LHCN-M2 (cell line): ENCODE measurements at places on chromosomes 7 and 10. TPM values are rescaled to one million over a fixed set of nuclear protein-coding genes. Genes with fewer than 3 reads are reported as not detected.
A peak's percentile ranks its signal among the peaks of the same experiment; 100 is the strongest.

Gene SGCE
- 92.1 and 138 TPM in 2 replicates for total RNA-seq

Gene FEZF1
- 0.06 TPM in 1 of 2 replicates, not detected in the other for total RNA-seq

Gene GPR37
- not detected in 2 replicates for total RNA-seq

Gene SFTPA1
- not detected in 2 replicates for total RNA-seq

Gene DLX6
- total RNA-seq: 0.06 TPM in 1 of 2 replicates, not detected in the other

Gene NKX2-3
- 0.19 TPM in 1 of 2 replicates, not detected in the other for total RNA-seq

Gene ZPBP
- total RNA-seq: not detected in 2 replicates

Gene GPR26
- not detected in 2 replicates for total RNA-seq

Gene CALML5
- total RNA-seq: not detected in 2 replicates

Gene ZNF853
- 0.38 and 0.69 TPM in 2 replicates for total RNA-seq

GRCh38 chr7:674454-675410 is 51.8 kb upstream of the DNAAF5 start:
- DNase-seq: no peak

DNA sequence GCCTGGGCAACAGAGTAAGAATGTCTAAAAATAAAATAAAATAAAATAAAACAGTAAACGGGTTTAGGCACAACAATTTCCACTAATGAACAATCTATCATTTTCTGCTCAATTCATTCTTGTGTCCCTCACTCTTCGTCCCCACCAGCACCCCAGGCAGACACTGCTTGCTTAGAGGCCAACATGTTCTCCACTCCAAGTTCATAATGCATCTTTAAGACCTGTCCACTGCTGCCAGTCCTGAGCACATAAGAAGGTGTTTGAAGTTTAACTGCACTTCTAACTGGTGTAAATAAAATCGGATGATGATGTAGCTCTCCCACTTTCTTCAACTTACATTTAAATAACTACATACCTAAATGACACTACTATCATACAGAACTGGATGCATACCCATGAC is 13.2 kb downstream of the PDLIM1 start:
- DNase-seq: no peak

DNA sequence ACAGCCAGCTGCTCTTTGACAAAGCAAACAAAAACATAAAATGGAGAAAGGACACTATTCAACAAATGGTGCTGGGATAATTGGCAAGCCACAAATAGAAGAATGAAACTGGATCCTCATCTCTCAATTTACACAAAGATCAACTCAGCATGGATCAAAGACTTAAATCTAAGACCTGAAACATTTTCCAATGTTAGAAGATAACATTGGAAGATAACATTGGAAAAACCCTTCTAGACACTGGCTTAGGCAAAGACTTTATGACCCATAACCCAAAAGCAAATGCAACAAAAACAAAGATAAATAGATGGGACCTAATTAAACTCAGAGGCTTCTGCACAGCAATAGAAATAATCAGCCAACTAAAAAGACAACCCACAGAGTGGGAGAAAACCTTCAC is 425.7 kb upstream of the SEMA3D start:
- no peak for DNase-seq

DNA sequence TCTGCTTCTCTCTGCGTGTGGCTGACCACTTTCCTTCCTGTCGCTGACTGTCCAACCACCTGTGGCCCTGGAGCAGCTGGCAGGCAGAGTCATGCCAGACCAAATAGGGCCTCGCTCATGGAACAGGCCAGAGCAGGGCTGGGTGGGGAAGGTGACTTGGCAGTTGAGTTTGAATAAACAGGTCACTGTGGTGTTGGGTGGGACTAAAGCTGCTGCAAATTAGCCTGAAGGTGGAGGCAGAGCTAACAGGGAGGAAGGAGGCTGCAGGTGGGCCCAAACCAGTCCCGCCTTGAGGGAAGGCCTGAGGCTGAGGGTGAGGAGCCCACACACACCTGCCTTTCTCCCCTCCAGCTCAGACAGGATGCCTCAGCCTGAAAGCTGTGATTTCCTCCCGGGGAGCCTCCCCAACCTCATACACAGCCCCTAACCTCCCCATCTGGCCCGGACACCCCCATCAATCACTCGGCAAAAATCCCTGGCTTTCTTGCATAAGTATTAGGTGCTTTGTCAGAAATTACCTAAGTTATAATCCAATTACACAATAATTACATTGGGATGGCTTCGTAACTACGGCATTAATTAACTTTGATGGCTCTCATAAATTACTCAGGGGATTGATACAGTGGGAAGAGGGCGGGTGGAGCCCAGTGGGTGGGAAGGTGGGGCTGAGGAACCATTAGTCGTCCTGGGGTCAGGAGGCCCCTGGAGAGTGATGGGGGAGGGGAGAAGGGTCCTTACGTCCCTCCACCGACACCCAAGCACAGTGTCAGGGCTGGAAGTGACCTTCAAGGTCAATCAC is 97.7 kb upstream of the PCBD1 start:
- DNase-seq: no peak

GRCh38 chr7:40698214-40698920 is 563.6 kb downstream of the SUGCT start:
- DNase-seq: peak; percentile 30

DNA sequence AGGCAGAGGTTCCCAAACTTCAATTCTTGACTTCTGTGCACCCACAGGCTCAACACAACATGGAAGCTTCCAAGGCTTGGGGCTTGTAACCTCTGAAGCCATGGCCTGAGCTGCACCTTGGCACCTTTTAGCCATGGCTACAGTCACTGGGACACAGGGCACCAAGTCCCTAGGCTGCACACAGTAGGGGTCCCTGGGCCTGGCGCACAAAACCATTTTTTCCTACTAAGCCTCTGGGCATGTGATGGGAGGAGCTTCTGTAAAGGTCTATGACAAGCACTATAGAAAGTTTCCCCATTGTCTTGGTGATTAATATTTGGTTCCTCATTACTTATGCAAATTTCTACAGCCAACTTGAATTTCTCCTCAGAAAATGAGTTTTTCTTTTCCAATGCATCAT is 420.9 kb upstream of the GRM3 start:
- no peak for DNase-seq

GRCh38 chr7:42671627-42672026 is 240.2 kb downstream of the C7orf25 start:
- DNase-seq: peak; percentile 67

DNA sequence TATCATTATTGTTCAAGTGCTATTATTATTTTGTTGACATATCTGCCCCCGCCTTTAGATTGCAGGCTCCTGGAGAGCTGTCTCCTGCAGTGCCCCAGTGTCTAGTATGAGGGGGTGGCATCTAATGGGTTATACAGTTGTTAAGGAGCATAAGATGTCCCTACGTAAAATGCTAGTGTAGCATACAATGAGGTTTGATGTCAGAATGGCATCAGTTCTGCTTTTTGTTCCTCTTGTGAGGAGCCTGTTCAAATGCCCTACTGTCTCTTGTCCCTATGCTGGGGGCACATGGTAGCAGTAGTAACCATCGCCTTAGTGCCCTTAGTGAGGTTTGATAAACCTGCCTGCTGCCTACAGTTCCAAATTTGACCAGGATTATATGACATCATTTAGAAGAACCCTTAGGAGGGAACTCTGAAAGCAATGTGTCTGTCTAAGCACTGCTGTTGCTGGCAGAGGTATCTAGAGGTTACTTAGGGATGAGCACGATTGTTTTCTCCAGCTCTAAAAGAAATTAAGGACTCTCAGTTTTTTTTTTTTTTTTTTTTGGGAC is 9.7 kb downstream of the CREM start:
- no peak for DNase-seq

- DNase-seq: no peak
These were observed 94.3 kb downstream of the CCDC71L start for GRCh38 chr7:106566672-106567071.

DNA sequence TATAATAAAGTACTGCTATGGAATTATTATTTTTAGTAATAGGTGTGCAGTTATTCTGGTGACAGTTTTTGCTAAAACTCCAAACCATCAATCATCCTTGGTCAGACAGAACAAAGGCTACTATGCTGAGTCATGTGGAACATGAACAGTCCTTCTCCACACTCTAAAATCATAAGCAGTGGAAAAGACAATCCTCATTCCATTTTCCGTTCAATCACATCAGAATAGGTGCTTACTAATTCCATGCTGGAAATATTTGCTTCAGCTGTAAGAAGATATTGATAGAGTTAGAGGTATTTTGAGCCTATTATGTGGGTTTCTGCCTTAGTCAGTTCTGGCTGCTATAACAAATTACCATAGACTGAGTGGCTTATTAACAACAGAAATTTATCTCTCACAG is 82.9 kb downstream of the FAM13C start:
- no peak for DNase-seq

- DNase-seq: no peak
These were observed 653.1 kb downstream of the XPNPEP1 start for GRCh38 chr10:109270173-109270572.

- DNase-seq: peak; percentile 98
These were observed 381.8 kb upstream of the SORCS1 start for GRCh38 chr10:107546284-107546683.

DNA sequence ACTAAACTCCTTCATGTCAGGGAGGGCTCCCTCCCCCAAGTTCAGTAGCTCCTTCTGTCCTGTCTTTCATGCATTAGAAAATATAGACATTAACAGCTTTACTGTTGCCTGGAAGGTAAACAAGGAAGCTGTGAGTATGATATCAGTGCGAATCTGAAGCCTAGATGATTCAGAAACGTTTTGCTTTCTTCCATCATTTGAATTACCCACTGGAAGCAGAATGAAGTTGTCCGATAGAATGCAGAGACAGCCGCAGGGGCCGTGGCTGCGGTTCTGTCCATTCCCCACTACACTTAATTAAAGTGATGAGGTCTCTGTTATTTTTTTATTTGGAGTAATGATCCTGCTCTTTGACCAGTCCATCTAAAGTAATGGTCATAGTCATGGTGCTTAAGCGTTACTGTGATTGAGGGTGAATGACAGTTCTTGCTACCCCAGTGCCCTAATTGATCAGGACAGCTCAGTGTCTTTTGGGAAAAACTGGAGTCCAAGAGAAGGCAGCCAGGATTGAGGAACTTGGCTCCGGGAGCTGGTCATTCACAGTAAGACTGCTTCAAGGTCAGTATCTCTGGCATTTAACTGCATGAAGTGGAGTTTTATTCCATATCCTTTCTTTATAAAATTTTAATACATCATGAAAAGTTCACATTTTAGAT is 69.9 kb downstream of the PTPRE start:
- peak; percentile 56 for DNase-seq

- no peak for DNase-seq
These were observed 398.1 kb upstream of the C7orf33 start for GRCh38 chr7:148192491-148192890.

GRCh38 chr10:4535521-4535920 is 290.5 kb upstream of the AKR1E2 start:
- no peak for DNase-seq

DNA sequence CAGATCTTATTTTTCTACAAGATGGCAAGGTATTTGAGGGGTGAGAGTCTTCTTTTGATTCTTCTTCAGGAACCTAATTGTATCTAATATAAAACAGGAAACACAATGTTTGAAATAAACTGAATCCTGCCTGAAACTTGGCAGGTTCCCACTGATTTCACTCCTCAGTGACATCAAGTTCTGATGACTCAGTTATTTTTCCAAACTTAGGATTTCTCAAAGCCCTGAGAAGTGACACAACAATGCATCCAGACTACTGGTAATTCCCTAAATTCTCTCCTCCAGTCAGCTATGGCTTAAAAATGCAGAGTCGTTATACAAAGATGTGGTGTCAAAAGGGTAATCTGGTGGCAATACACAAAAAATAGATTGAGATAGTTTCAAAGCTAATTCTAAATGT is 80.9 kb downstream of the ABLIM1 start:
- peak; percentile 60 for DNase-seq

- DNase-seq: no peak
These were observed 134.1 kb upstream of the SP4 start for GRCh38 chr7:21293771-21294170.

DNA sequence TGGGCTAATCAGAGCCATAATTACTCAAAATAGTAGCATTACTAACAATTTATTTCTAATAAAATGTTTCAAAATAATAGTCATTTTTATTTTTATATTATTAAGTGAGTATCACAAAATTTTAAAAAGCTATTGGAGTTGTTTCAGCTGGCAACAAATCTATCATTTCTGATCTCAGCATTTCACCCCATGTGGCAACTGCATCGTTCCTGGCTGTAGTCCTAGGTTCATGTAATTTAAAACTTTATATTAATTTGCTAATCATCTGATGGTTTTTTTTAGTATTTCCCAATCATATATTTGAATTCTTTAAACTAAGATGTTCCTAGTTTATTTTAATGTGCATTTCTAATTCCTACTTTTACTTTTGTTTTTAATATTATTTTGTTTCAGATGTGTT is 293.0 kb upstream of the AKR1E2 start:
- peak; percentile 60 for DNase-seq

- peak; percentile 44 for DNase-seq
These were observed 309.3 kb downstream of the KCNMA1 start for GRCh38 chr10:77328272-77328816.

- DNase-seq: no peak
These were observed 80.2 kb downstream of the RBM20 start for GRCh38 chr10:110724116-110724921.
